CD4-positive, alpha-beta T cell treated with Interleukin-17A for 1 hour (primary cell): ENCODE measurements at places on chromosomes 16 and 17.

DNA sequence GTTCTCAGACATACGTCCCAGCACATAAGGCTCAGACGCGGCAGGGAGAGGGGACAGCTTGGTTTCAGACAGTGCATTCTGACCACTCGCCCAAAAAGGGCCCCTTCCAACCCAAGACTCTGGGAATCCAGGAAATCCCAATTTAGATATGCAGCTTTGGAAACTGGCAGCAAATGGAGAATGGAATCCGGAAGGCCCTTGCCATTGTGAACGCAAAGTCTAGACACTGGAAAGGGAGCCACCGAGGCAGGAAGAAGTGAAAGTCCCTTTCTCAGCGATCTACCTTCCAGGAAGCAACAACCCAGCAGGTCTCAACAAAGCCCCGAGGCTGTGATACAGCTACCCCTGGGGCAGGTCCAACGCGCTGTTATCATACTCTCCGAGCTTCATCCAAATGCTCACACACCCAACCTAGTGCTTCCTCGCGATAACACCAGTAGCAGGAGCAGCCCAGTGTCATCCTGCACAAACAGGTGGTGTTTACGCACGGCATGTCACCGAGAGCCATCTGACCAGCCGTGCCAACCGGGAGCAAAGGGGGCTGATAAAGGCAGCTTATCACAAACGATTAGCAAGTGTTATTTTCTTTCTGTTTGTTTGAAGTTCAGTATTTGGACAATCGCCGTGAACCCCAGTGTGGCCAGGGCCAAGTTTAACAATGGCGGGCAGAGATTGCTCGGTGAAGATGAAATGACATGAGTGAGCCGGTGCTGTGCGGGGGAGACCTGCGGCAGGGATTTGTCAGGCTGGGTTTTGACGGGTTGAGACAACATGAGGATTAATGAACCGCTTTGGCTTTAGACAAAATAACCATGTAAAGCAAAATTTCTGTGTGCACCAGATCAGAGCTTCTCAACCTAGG lies 240.6 kb downstream of the FOXL1 start:
- DNase-seq: no peak

DNA sequence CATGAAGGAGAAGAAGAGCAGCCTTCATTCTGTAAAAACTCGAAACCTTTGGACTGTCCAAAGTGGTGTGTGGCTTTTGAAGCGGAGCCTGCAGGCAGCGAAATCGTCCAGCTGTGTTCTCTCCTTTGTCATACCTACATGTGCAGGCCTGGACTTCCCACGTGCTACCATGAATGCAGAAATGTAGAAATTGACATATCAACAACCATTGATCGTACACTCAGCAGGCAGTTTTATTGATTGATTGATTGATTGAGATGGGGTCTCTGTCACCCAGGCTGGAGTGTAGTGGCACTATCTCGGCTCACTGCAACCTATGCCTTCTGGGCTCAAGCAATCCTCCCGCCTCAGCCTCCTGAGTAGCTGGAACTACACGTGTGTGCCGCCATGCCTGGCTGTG lies 2.6 kb upstream of the HAPSTR1 start:
- DNase-seq: no peak

- DNase-seq: peak; percentile 69
Measured at GRCh38 chr16:17578981-17579874, 108.5 kb upstream of the XYLT1 start.

- no peak for DNase-seq
Measured at GRCh38 chr17:40905370-40905769, 20.3 kb upstream of the KRT20 start.

GRCh38 chr17:77817953-77818352 lies 140.6 kb upstream of the TNRC6C start:
- DNase-seq: no peak

DNA sequence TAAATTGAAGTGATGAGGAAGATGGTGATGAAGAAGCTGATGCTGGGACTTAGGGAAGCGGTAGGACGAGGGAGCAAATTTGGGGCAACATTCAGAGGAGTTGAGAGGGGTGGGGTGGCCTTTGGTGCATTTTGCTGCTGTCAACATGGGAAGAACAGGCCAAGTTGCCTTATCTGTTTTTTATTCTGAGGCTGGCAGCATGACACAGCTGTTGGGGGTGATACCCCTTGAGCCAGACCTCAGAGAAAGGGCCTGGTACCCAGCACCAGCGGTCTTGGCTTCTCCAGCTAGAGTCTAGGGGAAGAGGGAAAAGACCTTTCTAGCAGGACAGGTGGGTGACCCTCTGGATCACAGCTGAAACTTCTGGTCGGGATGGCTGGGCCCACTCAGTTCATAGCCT lies 4.6 kb downstream of the IGFBP4 start:
- no peak for DNase-seq

DNA sequence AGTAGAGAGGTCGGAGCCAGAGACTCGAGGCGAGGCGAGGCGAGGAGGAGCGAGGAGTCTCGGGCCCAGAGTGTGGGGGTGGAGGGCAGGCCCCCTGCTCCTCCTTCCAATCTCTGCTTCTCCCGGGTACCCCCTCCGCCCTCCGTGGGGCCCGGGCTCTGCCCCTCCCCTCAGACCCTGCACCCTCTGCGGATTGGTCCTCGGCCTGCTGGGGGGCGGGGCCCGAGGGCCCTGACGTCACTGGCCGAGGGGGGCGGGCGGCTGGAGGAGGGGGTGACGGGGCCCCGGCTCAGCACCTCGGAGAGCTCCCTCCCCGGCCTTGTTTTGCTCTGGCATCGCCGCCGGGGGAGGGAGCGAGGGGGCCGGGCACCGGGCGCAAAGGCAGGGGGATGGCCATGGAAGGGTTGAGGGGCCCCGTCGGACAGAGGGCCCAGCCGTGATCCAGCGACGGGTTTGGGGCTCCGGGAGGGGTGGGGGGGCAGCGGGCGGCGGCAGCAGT lies at the start of gene RUNDC3A:
Gene RUNDC3A, plus strand, starts transcription at position 282 of the 499 bp plus-strand sequence. CDS start 232 bp downstream, outside the sequence.
- DNase-seq: peak; percentile 88

- DNase-seq: no peak
Measured at GRCh38 chr17:8463099-8463498, 27.4 kb downstream of the NDEL1 start.

DNA sequence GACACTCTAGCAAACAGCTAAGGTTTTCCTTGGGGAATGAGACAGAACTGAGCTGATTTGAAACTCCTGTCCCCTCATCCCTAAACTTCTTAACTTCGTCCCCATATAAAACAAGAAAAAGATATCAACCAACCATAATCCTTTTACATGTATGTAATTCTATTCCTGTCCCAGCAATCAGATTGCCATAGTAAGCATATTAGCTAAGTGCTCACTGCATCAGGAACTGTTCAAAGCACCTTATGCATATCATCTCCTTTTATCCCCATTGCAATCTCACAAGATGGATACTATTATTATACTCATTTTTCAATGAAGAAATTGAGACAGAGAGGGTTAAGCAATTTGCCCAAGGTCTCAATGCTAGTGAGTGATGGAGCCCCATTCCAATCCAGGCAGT lies 6.8 kb downstream of the KIF18B start:
- DNase-seq: no peak

DNA sequence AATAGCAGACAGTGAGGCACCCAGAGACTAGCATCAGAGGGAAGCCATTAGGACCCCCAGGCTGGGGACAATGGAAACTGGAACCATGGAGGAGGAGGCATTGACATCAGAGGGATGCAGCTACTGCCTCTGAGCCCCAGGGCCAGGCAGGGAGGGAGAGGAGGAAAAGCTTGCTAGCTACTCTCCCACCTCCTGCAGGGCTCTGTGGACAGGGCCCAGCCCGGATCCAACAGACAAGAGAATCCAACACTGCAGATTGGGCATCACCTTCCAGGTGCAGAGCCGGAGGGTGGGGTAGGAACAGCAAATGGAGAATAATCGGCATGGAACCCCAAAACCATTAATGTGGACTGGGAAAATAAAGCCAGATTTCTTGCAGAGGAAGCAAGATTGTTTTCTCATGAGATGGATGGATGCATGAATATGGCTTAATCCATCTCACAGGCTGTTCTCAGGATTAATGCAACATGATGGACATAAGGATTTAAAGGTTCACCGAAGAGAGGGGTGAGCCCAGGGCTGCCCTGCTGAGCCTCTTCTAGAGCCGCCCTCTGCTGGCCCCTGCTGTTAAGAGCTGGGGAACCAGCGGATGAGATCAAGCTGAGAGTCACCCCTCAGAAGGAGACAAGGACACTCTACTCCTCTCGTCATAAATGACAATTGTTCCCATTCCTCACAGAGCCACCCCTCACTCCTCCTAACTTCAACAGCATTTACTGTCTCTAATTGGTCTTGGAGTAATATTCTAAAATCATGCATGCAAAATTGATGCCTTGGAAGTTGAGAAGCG lies 48.8 kb downstream of the DNAH3 start:
- peak; percentile 2 for DNase-seq

GRCh38 chr16:86752582-86753175 lies 174.3 kb downstream of the FOXL1 start:
- DNase-seq: no peak

DNA sequence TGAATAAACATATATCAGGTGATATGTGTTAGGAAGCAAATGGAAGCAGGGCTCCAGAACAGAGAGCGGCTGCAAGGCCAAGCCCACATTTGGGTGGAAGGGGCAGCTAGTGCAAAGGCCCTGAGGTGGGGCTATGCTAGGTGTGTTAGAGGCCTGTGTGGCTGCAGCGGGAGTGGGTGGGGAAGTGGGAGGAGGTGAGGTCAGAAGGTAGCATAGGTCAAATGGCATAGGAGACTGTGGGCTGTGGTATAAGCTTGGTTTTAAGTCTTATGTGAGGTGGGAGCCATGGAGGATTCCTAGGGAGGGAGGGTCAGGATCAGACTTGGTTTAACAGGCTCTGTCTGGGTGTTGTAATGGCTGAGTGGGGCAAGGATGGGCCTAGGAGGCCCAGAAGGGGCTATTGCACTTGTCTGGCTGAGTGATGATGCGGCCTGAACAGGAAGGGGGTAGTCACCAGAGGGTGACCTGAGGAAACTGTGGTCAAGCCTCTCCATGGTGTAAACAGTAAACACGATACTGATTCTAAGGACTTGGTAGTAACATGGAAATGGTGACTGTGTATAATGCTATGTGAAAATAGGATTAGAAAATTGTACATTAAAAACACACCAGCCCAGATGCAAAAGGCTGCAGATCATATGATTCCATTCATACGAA lies 31.1 kb downstream of the RAI1 start:
- no peak for DNase-seq

DNA sequence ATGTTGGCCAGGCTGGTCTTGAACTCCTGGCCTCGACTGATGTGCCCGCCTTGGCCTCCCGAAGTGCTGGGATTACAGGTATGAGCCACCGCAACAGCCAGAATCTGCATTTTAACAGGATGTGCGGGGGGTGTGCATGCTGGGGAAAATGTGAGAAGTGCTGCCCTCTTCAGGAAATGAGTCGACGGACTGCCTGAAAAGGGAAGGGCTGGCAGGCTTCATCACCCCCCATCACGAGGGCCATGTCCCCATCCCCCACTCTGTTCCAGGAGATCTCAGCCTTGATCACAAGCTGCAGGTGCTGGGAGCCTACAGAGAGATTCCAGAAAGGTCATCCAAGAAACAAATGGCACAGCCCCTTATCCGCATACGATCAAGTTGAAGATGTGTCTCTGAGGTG lies 195.3 kb upstream of the RPL38 start:
- peak; percentile 7 for DNase-seq

DNA sequence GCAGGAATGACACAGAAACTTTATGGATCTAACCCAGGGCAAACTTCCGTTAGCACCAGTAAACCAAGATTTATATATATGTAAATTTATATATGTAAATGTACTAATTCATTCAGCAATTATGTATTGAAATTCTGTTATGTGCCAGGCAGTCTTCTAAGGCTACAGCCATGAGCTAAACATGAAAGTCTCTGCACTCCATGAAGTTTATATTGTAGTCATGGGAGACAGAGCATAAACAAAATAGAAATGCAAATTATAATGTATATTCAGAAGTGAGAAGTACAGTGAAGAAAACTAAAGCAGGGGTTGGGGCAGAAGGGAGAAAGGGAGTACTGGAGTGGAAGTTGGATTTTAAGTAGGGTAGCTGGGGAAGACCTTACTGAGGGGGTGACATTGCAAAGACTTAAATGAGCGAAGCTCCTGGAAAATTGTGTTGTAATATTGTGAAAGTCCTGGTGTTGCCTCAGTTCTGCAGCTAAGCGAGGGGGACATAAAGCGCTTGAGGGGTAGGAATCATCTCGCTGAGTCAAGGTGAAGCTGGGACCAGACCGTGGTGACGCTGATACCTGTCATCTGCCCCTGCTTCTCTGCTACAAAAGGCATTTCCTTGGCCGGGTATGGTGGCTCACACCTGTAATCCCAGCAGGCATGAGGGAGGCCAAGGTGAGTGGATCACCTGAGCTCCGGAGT lies 64.8 kb downstream of the YPEL2 start:
- no peak for DNase-seq

DNA sequence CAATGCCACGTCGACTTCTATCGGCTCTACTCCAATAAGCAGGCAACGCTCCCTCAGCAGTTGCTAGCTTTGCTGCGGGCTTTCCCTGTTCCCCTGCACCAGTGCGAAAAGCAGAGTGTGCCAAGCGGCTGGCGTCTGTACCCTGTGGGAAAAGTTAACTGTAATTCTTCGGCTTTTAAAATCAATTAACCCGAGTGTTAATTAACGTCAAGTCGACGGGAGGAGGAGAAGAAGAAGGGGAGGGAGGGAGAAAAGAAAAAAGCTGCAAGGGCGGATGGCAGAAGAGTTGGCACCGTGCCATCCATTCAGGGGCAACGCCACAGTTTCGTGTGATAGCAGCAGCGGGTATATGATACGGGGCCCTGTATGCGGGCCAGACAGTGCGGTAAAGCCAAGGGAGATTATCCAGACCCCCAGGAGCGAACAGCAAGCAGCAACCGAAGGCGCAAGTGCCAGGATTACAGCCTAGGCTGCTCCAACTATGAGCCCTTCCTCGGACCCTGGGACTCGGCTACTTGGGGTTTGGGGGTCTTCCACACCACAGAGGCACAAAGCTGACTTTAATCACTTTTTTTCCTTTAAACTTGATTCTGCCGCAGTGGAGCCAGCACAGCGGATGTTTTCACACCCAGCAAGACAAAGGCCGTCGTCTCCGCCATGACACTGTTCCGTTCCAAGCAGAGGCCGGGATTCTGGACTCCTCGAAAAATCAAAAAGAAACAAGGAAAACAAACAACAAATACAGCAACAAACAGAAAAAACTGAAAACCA lies 253.8 kb upstream of the PMFBP1 start:
- no peak for DNase-seq

- peak; percentile 16 for DNase-seq
Measured at GRCh38 chr16:2296661-2297505, 29.0 kb upstream of the RNPS1 start.

DNA sequence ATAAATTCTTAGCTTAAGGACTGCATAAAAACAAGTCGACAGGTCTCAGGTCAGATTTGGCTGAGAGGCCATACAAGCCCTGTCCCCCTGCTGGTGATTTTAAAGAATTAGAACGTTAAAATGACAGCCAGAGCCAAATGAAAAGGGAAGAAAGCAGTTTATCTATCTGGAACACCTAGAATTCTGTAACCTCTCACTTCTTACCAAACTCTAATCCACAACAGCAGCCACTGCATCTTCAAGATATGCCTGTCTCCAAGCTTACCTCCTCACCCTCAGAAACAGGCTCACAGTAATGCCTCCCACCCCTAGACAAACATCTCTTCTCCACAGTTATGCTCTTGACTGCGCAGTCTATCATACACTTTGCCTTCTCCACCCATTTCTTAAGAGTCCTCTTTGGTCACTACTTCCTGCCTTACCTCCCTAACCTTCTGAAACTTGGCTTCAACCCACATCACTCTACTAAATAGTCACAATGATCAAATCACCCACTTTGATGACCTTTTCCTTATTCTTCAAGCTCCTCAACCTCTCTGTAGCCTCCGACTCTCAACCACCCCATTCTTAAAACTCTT lies 14.2 kb downstream of the ANKFY1 start:
- DNase-seq: peak; percentile 37

GRCh38 chr17:47996201-47996600 lies 25.3 kb downstream of the CDK5RAP3 start:
- DNase-seq: no peak
